ENCODE measurements at places on chromosomes 12 and 14.

DNA sequence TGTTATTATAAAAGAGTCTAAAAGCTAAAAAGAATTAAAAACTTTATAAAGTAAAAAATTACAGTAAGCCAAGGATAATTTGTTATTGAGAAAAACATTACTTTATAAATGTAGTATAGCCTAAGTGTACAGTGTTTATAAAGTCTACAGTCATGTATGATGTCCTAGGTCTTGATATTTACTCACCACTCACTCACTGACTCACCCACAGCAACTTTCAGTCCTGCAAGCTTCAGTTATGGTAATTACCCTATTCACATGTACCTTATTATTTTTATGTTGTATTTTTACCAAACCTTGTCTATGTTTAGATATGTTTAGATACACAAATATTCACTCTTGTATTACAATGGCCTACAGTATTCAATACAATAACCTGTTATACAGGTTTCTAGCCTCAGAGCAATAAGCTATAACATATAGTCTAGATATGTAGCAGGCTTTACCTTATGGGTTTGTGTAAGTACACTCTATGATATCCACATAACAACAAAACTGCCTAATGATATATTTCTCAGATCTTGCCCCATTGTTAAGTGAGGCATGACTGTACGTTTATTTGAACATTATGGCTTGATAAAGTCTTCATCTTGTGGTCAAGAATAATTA is 113.7 kb upstream of the KITLG start:
- no peak for DNase-seq

DNA sequence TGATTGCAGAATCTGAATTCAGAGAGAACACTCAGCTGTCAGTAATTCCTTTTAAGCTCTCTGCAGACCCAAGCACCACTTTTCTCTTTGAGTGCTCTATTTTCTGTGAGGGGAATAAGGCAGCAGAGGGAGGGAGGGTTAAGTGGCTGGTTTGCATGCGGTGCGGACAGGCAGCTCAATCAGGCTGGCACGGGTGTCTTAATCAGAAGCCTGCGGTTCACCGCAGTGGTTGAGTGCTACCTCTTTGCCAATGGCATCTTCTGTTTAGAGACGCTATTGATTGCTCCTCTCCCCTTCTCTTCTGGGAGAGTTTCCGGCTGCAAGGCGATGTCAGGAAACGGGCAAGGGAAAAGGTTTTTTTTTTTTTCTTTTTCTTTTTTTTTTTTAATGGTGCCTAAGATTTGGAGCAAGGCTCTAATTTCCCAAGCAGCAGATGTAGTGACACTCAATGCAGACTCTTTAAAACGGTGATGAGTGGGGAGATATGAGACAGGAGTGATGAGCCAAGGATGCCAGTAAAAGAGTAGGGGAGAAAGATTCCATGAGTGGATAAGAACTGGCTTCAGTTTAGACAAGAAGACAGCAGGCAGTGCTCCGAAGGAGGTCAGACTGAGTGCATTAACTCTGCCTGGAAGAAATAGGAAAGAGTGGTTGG is 533.7 kb upstream of the SEL1L start:
- DNase-seq = no peak

- peak; percentile 66 for DNase-seq
Measured at GRCh38 chr12:52539083-52539820, 13.7 kb downstream of the KRT71 start.

DNA sequence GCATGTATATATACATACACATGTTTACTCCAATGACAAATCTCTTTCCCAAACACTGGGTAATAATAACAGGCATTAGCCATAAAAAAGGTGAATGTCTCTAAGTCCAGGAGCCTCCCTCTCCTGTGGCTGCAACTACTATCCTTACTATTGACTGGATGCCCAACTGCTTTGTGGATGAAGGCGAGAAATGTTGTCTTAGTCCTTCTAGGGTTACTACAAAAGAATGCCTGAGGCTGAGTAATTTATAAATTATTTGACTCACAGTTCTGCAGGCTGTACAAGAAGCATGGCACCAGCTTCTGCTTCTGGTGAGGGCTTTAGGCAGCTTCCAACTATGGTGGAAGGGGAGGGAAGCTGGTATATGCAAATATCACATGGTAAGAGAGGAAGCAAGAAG is 366.0 kb upstream of the DDHD1 start:
- DNase-seq = peak; percentile 40

- DNase-seq = no peak
Measured at GRCh38 chr12:49033611-49034285, 15.2 kb upstream of the PRKAG1 start.

GRCh38 chr14:106843951-106844483 is 1317.6 kb downstream of the TMEM121 start:
- peak; percentile 17 for DNase-seq

GRCh38 chr14:75003250-75004027 is 718 bp downstream of the EIF2B2 start:
- DNase-seq = no peak

DNA sequence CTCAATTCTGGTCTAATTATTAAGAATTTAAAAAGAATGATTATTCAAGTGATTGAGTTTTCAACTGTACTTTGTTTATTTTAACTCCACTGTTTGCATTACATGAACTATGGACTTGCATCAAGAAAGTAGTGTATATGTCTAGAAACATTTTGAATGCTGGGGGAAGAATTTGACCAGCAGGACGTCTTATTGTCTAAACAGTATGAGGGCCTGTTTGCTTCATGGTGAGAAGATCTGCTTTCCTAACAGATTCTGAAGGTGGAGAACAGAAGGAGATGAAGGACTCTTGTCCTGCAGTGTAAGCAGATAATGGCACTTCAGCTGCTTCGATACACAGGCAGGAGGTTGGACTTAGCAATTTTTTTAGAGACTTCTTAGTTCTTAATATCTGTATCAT is 176.0 kb downstream of the DACT1 start:
- no peak for DNase-seq

- DNase-seq = peak; percentile 9
Measured at GRCh38 chr14:95361373-95362137, 41.8 kb upstream of the CLMN start.

GRCh38 chr14:23177181-23177580 is 6.3 kb downstream of the SLC7A8 start:
- DNase-seq = no peak

DNA sequence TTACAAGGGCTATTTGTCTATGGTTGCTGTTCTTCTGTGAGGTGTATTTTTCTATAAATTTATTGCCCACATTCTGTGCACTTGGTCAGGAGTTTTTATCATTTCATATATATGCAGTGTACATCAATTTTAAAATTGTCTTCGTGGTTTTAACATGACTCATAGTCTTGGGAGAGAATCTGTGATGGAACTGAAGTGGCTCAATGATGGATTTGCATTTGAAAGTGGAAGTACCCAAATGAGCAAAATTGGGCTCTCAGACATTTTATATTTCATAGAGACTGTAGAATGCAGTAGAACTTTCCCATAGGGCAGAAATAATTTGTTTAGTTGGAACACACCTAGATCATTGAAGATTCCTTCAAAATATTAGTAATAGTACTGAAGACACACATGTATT is 1.9 kb upstream of the SCFD1 start:
- no peak for DNase-seq

DNA sequence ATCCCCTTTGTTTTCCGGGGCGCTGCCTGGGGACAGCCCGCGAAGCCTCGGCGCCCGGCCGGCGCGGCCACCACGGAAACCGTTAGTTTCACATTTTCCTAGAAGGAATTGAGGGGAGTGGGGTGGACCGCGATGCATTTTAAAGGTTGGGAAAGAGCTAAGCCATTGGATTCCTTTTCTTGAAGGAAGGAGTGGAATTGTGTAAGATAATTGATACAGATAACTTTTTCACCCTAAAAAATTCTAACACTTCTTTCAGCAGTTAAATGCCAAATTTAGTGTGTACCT is 137.1 kb downstream of the MON2 start:
- no peak for DNase-seq

- DNase-seq = peak; percentile 32
Measured at GRCh38 chr12:120687578-120688289, 785 bp downstream of the MLEC start.

GRCh38 chr12:27762757-27763156 is 17.3 kb upstream of the KLHL42 start:
- no peak for DNase-seq

GRCh38 chr14:36069535-36069900 is 107.0 kb downstream of the PTCSC3 start:
- peak; percentile 29 for DNase-seq

GRCh38 chr12:12964255-12964654 is 12.3 kb upstream of the GPRC5D start:
- no peak for DNase-seq

DNA sequence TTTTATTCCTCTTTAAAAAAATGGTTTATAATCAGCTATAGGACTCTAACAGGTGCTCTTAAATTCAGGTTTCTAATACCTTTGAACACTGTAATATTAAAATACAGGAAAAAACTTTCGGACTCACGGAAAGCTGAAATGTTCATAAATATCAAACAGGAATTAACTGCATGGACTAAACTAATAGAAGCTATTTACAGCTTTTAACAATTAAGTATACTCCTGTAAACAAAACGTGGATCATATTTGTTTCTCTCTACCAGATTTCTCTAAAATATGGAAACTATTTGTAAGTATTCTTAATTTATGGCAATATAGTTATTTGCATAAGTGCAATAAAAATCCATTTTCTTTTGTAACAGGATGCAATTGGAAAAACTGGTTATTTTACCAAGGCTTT is 108.9 kb upstream of the RESF1 start:
- DNase-seq = no peak

- DNase-seq = no peak
Measured at GRCh38 chr14:40494483-40494882, 1062.2 kb upstream of the FBXO33 start.

GRCh38 chr14:54567639-54568561 is 972 bp downstream of the SAMD4A start:
- DNase-seq = peak; percentile 45

- DNase-seq = no peak
Measured at GRCh38 chr12:5581616-5582015, 149.7 kb downstream of the NTF3 start.

- DNase-seq = no peak
Measured at GRCh38 chr14:55500219-55500701, 59.8 kb upstream of the TBPL2 start.

GRCh38 chr12:1630827-1631591 is 2.0 kb downstream of the WNT5B start:
- DNase-seq = peak; percentile 87

DNA sequence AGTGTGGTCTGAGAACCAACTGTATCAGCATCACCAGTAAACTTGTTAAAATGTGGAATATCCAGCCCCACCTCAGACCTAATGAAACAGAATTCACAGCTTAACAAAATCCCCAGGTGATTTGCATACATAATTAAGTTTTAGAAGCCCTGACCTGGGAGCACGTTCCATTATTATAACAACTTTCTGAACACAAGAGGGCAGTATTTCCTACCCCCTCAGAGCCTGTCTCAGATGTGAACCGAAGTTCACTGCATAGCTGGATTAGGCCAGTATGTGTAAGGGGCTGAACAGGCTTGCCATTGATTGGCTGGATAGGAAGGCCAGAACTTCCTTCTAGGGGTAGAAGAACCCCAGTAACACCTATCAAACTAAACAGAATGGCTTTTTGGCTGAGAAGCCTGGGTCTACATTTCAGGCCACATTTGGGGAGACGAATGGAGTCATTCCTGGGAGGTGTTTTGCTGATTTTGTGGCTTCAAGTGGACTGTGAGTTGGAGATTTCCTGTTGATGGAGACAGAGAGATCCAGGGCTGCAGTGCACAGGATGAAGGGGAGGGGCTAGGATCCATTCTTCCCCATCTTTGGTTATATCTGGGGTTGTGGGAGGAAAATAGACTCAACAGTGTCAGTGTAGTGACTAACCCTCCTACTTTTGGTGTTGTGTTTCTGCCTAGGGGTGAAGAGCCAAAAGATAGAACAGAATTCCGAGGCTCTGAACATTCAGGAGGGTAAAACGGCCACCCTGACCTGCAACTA is 94.7 kb upstream of the OR4E1 start:
- DNase-seq = no peak

- no peak for DNase-seq
Measured at GRCh38 chr14:79820866-79821535, 390.3 kb downstream of the DIO2 start.

- DNase-seq = peak; percentile 64
Measured at GRCh38 chr14:99192028-99192621, 79.9 kb downstream of the BCL11B start.

DNA sequence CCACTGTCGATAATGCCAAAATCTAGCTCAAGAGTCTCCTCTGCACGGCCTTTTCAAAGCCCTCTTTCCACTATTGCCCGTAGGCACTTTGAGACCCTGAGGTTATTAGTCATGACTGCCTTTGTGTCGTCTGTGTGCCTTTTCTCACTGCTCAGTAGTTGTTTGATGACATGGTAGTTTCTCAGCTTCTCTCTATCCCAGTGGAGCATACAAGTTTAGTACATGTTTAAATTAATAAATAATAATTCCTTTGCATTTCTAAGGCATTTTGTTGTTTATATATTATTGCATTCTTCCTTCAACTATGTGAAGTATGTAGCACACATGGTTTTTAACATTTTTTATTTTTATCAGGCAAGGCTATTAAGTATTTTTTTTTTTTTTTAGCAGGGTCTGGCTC is 458.1 kb downstream of the PCNX1 start:
- DNase-seq = no peak

DNA sequence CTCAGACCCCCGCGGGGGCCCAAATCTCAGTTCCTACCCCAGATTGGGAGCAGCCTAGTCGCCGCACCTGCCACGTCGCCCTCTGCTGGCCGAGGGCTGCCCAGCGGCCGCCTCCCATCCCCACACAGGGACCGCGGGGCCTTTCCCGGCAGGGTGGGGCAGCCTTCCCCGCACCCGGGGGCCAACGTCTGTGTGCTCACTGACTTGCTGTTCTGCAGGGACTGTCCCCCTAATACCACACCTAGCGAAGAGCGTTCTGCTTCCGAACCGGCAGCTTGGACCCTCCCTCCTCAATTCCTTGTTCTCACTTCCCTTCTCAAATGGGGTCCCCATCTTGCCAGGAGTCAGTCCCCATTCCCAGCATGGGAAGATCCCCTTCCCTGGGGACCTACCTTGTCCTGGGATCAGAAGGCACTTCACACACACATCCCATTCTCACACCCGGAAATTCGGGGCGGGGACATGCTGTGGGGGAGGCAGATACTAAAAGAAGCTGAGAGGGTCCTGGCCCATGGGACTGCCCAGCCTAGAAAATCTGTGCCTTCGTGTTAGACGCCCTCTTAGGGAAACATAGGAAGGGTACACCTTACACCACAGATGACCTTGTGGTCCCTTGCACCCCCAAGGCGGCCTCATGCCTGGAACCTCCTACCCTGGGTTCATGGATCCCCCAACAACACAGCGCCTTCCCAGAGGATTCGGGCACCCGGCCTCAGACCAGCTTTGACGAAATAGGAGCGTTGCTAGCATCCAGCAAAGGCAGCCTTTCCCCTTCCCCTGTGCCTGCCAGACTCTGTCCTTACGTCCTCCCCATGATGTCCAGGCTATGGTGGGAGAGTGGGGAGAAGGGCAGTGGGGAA is 16.4 kb downstream of the ACVRL1 start:
- peak; percentile 53 for DNase-seq

GRCh38 chr14:89351516-89352404 is 65.3 kb downstream of the FOXN3 start:
- DNase-seq = no peak

All from MG63 (cell line).